Right cardiac atrium (tissue), 5 donors: ENCODE measurements at places on chromosomes 4 and X. TPM values are rescaled to one million over a fixed set of nuclear protein-coding genes. Genes with fewer than 3 reads are reported as not detected.

The GALNT7 gene
- 11.0 TPM for total RNA-seq

The HPRT1 gene
- total RNA-seq, result 21.8 TPM

The HPGD gene
- total RNA-seq, result 1.6 TPM

The KLB gene
- 0.06 TPM for total RNA-seq

The CRMP1 gene
- total RNA-seq, result 0.91 TPM

The TEX13D gene
- not detected for total RNA-seq

The UGT2B10 gene
- not detected for total RNA-seq

The TMEM192 gene
- total RNA-seq, result 17.1 TPM

The MOSPD2 gene
- 4.4 TPM for total RNA-seq

The RBM47 gene
- 4.9 TPM for total RNA-seq

The CTAG2 gene
- total RNA-seq, result not detected

The NEUROG2 gene
- not detected for total RNA-seq

The AKAP14 gene
- total RNA-seq, result not detected

The PDGFRA gene
- total RNA-seq, result 76.7 TPM

The SMR3B gene
- not detected for total RNA-seq

DNA sequence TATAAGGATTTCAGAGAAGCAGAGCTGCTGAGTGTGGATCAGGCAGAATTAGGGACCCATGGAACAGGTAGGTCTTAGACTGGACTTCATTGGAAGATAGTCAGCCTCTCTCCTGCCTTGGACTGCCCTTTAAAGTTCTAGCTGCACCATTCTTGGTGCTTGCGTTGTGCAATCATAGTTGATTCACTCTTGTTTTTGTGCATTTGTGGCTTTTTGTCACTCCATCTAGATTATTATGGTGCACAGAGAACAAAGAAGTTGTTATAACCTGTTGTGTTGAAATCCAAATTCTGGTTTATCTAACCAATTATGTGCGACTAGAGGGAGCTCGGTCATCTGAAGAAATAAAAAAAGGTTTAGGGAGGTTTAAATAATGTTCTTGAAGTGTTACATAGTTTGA, 59.3 kb downstream of the JADE1 start:
- no peak for DNase-seq

DNA sequence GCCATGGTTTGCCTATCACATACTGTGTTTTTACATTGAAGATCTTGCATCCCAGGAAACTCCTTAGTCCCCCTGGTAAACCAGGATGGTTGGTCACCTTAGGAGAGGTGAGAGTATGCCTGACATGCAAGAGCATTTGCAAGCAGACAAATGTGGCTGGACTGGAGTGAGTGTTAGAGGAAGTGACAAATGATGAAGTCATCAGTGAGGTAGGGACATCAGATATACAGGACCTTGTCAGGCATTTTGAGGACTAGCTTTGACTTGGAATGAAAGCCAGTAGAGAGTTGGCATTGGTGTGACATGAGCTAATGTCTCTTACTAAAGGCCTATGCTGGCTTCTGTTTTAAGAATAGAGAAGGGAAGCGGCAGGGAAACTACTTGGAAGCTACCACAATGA, 124.9 kb downstream of the FRMPD4 start:
- no peak for DNase-seq

DNA sequence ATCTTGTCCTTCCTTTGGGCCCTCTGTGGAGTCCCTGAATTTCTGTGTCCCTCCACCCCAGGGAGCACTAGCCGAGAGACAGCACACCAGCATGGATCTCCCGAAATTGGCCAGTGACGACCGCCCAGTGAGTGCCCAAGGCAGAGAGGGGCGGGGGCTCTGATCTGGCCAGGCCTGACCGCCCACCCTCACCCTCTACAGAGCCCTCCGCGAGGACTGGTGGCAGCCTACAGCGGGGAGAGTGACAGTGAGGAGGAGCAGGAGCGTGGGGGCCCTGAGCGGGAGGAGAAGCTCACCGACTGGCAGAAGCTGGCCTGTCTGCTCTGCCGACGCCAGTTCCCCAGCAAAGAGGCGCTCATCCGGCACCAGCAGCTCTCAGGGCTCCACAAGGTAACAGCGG, 8.4 kb upstream of the UBA1 start:
- DNase-seq, result peak; percentile 39

DNA sequence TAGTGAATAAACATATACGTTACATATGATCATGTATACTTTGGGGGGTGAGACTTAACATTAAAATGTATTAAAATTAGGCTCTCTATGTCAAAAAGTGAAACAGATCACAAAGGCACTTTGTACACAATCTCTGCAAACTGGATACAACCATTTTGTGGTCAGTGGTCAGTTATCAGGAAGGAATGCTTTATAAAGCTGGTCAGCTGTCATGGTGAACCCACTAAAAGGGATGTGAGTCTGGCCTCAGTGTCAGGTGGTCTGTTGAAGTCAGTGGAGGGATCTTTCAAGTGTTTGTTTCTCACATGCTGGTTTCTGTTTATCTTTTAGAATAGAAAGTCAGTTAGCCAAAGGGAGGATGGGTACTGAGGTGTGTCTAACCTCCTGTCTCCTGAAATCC, 875.5 kb upstream of the INTU start:
- DNase-seq, result no peak

DNA sequence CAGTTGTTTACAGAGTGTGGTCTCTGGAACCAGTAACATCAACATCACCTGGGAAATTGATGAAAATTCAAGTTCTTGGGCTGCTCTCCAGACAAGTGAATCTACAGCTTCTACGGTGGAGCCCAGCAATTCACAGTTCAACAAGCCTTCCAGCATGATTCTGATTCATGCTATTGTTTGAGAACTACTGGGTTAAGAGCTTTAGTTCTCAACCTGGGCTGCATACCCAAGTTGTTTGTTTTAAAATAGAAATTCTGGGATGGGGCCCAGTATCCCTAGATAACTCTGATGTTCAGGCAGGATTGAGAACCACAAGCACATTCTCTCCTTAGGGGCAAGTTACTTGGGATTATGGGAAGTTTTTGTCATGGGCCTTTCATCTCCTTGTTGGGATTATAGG, 37.9 kb upstream of the PGK1 start:
- no peak for DNase-seq

- DNase-seq, result no peak
Measured at GRCh38 chr4:183508697-183509335, 4.0 kb downstream of the ING2 start.

- peak; percentile 60 for DNase-seq
Measured at GRCh38 chr4:159018062-159018629, 84.7 kb upstream of the RAPGEF2 start.

- no peak for DNase-seq
Measured at GRCh38 chr4:40439519-40439918, 104.4 kb downstream of the CHRNA9 start.

GRCh38 chrX:67759018-67759417, 215.2 kb downstream of the AR start:
- DNase-seq, result no peak

GRCh38 chr4:177323416-177323815, 13.7 kb downstream of the NEIL3 start:
- DNase-seq, result no peak

DNA sequence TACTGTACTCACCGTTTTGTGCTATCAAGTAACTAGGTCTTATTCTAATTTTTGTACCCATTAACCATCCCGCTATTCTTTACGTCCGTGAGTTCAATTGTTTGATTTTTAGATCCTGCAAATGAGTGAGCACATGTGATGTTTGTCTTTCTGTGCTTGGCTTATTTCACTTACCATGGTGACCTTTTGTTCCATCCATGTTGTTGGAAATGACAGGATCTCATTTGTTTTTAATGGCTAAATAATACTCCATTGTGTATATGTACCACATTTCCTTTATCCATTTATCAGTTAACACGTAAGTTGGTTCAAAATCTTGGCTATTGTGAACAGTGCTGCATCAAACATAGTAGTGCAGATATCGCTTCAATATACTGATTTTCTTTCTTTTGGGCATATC, 48.3 kb downstream of the USP9X start:
- DNase-seq, result no peak

DNA sequence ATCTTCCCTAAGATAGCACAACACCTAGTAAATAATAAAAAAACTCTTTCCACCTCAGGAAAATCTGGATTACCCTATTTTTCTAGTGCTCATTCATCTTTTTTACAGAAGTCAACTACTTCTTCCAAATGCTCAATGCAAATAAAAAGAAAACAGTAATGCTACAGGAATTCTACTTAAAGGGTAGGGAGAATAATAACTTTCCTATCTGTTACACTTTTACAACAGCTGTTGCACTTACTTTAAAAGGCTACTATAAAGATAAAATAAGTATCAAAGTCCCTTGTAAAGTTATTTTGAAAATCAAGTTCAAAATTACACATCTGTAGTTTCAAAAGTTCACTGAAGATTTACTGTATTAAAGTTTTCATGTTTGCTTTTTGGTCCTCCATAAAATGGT, 37.6 kb downstream of the THOC2 start:
- no peak for DNase-seq

GRCh38 chrX:40248822-40249221, 151.1 kb upstream of the BCOR start:
- no peak for DNase-seq

DNA sequence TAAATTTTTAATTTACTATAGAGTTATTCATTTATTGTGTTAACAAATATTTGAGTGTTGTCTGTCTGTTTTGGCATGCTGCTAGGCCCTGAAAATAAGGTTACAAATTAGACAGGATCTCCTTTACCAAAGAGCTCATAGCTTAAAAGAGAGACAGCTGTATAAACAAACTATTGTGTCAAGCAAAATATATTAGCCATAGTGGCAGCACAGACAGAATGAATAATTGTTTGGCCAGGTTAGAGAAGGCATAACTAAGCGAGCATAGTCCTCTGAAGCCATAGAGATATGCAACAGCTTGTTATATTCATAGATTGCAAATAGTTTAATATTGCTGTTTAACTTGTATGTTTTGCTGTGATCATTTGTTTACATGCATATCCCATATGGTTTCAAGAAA, 66.7 kb upstream of the NDUFC1 start:
- DNase-seq, result no peak

- DNase-seq, result no peak
Measured at GRCh38 chr4:140626661-140627376, 58.1 kb upstream of the UCP1 start.

- no peak for DNase-seq
Measured at GRCh38 chrX:16307950-16308349, 140.7 kb downstream of the MAGEB17 start.

DNA sequence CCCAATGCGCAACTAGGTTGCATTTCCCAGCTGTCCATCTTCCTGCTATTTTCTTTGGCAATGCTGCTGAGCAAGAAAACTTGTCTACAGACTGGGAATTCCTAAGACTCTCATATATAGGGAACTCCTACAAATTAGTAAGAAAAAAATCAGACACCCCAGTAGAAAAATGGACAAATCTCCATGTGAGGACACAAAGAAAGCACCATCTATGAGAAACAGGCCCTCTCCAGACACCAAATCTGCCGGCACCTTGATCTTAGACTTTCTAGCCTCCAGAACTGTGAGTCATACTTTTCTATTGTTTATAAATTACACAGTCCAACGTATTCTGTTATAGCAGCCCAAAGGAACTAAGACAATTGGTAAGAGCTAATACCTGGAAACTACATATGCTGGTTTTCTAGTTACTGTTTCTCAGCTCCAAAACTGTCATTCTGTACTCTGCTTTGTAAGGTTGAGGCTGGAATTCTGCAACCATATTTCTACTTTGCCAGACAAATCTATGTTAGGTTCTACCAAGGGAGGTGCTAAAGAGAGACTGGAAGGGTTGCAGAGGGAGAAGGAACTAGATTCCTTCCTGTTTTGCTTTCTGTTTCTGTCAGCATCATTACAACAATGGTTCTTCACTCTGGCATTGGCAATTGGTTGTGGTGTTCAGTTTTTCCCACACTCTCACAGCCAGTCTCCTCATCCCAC, 35.7 kb upstream of the FAM241A start:
- no peak for DNase-seq

- no peak for DNase-seq
Measured at GRCh38 chrX:24426340-24426913, 38.7 kb upstream of the PDK3 start.

- peak; percentile 50 for DNase-seq
Measured at GRCh38 chrX:80335062-80335830, 85.0 kb upstream of the TENT5D start.

GRCh38 chr4:19126903-19127302, 1105.3 kb upstream of the LCORL start:
- DNase-seq, result no peak

- DNase-seq, result no peak
Measured at GRCh38 chrX:141405486-141405852, 163.2 kb upstream of the SPANXC start.

GRCh38 chr4:30028826-30029225, 691.3 kb upstream of the PCDH7 start:
- no peak for DNase-seq

- DNase-seq, result peak; percentile 35
Measured at GRCh38 chr4:7309636-7310390, 117.5 kb downstream of the SORCS2 start.

DNA sequence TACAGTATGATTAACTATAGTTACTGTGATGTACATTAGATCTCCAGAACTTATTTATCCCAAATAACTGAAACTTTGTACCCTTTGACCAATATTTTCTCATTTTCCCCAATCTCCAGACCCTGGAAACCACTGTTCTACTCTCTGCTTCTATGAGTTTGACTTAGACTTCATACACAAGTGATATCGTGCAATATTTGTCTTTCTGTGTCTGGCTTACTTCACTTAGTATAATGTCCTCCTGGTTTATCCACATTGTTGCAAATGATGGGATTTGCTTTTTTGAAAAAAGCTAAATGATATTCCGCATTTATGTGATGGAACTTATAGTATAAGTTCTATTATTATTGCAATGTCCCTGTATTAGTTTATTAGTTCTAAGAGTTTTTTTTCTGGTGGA, 81.8 kb upstream of the SOD3 start:
- no peak for DNase-seq

GRCh38 chr4:1199556-1200331, 27.4 kb upstream of the SPON2 start:
- peak; percentile 51 for DNase-seq

GRCh38 chr4:54609310-54609709, 48.4 kb upstream of the KIT start:
- DNase-seq, result no peak

GRCh38 chrX:68895341-68895755, 66.5 kb downstream of the EFNB1 start:
- peak; percentile 75 for DNase-seq

DNA sequence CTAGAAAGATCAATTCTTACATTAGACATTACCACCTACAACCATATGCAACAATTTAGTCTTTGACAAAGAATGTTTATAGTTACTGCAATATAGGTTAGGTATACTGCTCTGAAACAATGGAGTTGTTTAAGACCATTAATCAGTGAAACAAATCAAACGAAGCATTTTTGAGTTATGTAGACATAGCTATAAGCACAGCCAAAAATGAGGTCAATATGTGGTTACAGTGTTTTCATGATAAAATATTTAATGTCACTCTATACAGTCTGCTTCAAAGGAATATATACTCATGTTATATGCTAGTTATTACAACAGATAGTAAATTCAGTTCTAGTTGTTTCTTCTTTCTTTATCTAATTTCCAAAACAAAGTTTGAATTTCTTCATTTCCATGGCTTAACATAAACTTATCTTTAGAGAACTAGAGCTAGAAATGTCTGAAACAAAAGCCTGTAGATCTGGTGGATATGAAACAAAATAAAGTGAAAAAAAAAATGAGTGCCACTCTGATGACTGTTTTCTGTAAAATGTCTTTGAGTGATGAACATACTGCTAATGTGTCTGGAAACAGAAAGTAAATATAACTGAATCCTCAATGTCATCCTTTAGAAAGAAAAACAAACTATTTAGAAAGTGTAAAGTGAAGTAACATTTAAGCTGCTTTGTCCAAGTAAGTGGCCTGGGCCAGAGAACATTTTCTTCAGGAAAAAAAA, 809.0 kb downstream of the FAT4 start:
- DNase-seq, result no peak
